ENCODE measurements at places on chromosomes 6 and 20.

- DNase-seq = no peak
Measured at GRCh38 chr20:59850018-59850641, 83.3 kb downstream of the SYCP2 start.

DNA sequence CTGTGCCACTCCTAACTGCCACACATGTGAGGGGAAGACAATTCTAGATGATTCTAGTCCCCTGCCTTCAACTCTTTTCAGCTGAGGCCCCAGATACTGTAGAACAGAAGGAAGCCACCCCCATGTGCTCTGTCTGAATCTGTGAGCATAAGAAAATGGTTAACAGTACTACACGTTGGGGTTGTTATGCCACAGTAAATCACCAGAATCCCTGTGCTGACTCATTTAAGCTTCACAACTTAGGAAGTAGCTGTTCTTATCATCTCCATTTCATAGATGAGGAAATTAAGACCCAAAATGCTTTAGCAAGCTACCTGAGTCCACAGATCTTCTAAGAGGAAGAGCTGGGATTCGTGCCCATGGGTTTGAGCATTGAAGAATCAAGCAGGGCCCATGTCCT, 27.4 kb upstream of the SCRT2 start:
- no peak for DNase-seq

DNA sequence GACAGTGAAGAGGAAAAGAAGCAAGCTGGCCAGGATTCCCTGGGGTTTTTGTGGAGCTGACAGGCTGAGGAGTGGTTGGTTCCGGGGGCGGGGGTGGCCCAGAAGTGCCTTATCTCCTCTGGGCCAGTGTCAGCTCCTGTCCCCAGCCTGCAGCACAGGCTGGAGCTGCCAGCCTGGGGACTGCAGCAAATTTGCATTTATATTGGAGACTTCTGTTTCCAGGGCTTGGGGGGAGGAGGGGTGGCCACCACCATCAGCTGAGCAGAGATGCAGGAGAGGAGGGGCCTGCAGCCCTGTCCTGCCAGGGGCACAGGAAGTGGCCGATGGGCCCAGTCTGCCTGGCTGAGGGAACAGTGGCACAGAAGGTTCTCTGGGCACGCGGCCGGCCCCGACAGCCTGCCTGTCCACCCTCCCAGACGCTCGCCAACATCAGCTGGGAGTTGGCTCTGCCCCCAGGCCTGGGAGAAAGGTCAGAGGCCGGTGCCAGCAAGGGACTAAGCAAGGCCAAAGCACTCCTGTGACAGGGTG, 24.3 kb upstream of the SCRT2 start:
- DNase-seq = no peak

GRCh38 chr6:169965239-169965638, 213.8 kb downstream of the ERMARD start:
- no peak for DNase-seq

DNA sequence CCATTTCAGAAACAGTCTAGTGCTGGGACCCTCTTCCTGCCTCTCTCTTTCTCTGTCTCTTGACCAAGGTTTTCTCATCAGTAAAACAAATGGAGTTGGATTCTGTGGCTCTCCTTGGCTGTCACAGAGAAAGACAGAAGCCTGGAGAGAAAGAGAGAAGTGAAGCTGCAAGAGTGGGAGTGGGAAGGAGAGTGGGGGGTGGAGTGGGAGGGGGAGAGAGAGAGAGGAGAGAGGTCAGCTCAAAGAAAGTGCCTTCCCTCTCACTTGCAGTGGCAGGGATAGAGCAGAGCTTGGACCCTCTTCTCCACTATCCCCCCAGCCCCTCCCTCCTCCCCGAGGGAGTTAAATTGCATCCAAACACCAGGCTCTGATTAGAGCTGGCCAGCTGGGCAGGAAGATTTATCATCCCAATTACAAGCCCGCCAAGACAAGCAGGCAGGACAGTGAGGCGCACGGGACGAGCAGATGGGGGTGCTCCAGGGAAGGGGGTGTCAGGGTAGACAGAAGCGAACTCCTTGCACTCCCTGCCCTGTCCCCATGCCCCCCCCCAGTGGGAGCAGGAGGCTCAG, 74.3 kb downstream of the CD40 start:
- no peak for DNase-seq

- DNase-seq = no peak
Measured at GRCh38 chr6:137780447-137781034, 86.5 kb upstream of the TNFAIP3 start.

DNA sequence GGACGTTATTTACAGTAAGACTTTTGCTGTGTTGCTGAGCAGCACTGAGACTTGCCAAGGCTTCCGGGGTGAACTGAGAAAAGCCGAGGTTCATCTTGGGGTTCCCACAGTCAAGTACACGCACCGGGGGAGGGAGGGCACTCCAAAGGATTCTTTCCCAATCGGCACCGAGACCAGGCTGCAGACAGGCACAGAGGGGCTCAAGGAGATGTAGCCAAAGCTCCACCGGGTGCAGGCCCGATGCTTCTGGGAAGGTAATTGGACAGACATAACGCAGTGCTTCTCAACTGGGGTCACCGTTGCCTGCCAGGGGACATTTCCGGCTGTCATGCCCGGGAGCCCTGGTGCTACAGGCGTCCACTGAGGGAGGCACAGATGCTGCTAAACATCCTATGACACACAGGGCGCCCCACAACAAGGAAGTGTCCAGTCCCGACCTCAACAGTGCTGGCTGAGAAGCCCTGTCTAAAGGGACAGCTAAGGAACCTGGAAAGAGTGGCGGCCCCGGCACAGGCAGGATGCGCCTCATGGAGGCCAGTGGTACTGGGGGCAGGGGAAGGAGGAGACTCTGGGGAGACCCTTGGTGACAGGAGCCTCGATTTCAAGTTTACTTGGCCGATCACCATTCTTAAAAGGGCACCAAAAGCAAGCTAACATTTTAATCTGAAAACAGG, 92.9 kb downstream of the RAMACL start:
- DNase-seq = no peak

DNA sequence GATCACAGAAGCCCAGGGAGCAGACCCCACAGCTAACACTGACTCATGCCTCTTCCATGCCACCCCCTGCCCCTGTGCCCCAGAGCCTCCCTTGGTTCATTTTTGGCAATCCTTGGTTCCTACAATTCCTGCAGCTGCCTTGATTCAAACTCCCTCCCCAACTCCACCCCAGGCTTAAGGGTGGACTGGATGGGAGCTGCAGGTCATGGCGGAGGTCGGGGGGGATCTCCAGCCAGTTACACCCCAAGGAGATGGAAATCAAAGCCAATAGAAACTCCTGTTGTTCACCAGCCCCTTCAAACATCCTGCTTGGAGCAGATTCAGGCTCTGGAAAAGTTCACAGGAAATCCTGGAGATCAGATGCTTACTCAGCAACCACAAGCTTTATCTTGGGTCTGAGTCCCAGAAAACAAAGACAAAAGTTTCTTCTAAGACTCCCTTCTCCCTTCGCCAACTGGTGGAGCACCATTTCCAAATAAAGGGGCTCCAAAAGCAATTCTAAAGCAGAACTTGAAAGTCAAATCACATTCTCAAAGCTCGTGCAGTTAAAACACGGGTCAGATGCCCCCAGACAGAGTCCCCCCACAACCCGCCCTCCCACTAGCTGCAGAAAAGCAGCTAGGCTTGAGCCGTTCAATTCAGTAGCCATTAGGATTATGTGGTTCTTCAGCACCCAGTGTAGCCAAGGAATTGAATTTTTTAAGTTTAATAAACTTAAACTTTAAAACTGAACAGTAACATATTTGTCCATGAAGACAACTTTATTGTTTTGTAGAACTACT, 149.5 kb downstream of the ANKRD60 start:
- no peak for DNase-seq

GRCh38 chr6:150128425-150128824, 14.4 kb upstream of the PPP1R14C start:
- DNase-seq = no peak

- DNase-seq = no peak
Measured at GRCh38 chr20:33415948-33416347, 14.6 kb upstream of the CDK5RAP1 start.

All from GDM1 (cell line).